ENCODE measurements at places on chromosomes 6 and 20. TPM values are rescaled to one million over a fixed set of nuclear protein-coding genes. Genes with fewer than 3 reads are reported as not detected.

GRCh38 chr6:111566222-111566734, 39.4 kb downstream of the TRAF3IP2 start:
- DNase-seq, result no peak

DNA sequence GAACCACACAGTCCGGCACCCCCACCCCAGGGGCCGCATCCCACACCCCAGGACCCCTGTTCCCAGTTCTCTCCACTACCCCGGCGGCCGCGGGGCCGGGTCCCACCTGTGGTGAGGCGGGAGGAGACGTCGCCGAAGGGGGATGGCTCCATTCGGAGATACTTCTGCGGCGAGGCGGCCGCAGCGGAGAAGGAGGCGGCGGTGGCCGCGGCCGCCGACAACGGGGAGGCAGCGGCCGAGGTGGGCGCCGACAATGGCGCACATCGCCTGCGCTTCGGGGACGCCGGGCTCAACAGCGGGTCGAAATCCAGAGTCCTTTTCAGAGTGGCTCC, 723 bp downstream of the AKIRIN2 start:
- DNase-seq, result peak; percentile 75

- DNase-seq, result no peak
Observed at GRCh38 chr6:31090973-31091364, 21.4 kb downstream of the C6orf15 start.

DNA sequence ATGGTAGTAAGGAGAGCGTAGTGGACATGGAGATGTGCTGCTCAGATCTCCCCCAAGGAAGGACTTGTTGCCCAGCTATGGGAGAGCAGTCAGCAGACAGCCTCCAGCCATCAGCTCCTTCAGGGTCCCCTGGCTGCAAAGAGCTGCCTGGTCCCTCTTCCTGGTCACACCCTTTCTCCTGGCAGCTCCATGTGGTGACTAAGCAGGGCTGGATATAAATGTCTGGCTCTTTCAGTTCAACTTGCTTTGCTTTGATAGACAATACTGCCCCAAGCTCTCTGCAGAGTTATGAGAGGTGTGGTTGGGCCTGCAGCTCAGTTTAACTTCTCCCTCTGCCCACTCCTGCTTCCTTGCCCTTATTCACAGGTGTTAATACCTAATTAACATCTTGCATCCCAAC, 64.1 kb upstream of the DDR1 start:
- DNase-seq, result no peak

- DNase-seq, result no peak
Observed at GRCh38 chr6:34696189-34696738, 303 bp downstream of the ILRUN start.

Gene RAET1L
- not detected for total RNA-seq
